Activated CD4-positive, alpha-beta T cell treated with anti-CD3 and anti-CD28 coated beads, Interleukin-2, amount 50 U/mL, for 48 hours (primary cell): ENCODE measurements at places on chromosomes 3 and 15.

GRCh38 chr3:39150803-39151631, 2.4 kb downstream of the CSRNP1 start:
- DNase-seq: peak; percentile 82

DNA sequence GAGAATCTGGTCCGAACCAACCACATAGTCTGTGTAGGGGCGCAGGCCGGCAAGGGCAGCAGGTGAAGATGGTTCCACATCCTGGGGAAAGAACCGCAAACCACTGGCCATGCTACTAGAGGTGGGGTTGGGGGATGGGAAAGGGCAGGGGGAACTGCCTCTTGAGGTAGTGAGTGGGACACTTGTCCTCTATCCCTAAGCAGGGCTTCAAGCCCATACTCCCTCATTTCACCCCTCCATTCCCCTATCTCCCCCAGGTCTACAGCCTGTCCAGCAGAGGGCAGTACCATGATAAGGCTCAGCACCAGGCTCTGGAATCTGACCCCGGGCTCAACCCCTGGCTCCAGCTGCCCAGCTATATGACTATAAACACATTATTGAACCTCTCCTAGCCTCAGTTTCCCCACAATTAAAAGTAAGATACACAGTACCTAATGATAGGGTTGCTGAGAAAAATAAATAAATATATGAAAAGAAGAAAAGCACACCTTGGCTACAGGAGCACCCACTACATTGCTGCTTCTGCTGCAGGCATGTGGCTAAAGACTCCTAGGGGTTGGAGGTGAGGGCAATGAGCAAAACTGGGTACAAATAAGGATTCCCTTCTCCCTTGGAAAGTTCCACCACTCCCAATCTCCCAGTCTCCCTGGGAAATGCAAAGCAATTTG, 6.3 kb downstream of the GORASP1 start:
- peak; percentile 47 for DNase-seq

- peak; percentile 27 for DNase-seq
Measured at GRCh38 chr3:64530434-64531049, 157.3 kb downstream of the ADAMTS9 start.

- DNase-seq: no peak
Measured at GRCh38 chr3:72161881-72162595, 377.1 kb upstream of the PROK2 start.

- no peak for DNase-seq
Measured at GRCh38 chr3:159953325-159954085, 35.1 kb upstream of the IL12A start.

DNA sequence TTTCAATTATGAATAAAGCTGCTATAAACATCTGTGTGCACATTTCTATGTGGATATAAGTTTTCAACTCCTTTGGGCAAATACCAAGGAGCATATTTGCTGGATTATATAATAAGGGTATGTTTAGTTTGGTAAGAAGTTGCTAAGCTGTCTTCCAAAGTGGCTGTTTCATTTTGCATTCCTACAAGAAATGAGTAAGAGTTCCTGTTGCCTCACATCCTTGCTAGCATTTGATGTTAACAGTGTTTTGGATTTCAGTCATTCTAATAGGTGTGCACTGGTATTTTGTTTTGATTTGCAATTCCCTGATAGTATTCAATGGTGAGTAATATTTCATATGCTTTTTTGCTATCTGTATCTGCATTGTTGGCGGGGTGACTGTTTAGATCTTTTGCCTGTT, 120.7 kb upstream of the MDFIC2 start:
- no peak for DNase-seq

GRCh38 chr3:112334691-112335433, 1.9 kb downstream of the CD200 start:
- DNase-seq: no peak

DNA sequence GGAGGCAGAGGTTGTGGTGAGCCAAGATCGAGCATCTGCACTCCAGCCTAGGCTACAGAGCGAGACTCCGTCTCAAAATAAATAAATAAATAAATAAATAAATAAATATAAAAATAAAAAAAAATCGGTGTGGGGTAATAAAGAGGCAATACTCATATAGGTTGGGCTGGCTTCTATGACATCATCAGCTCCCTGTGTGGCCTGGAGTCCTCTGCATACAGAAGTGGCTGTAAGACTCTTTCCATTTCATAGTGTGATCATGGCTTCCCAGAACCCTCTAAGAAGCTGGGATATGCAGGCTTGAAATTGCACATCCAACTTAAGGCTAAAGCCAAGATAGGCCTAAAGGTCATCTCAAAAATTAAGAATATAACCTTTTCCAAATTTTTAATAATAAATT, 101.6 kb downstream of the ZIC4 start:
- no peak for DNase-seq

- no peak for DNase-seq
Measured at GRCh38 chr3:115232167-115232566, 85.1 kb upstream of the ZBTB20 start.

GRCh38 chr15:91694831-91695210, 158.7 kb upstream of the SLCO3A1 start:
- DNase-seq: no peak

DNA sequence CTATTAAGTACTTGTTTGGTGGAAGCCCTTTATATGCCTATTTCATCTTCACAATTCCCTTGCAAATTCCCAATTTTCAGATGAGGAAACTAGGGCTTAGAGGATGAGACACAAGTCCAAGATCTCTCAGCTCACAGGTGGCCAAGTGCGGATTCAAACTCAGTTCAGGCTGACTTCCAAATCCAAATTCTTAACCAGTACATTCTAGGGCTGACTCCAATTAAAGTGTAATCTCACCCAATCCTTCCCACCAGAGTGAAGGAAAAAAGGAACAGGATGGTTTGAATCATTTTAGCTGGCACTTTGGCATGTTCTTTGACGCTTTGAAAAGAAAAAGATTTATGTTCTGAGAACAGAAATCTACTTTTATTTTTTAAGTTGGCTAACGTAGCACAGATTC, 12.7 kb downstream of the ARHGEF3 start:
- no peak for DNase-seq

DNA sequence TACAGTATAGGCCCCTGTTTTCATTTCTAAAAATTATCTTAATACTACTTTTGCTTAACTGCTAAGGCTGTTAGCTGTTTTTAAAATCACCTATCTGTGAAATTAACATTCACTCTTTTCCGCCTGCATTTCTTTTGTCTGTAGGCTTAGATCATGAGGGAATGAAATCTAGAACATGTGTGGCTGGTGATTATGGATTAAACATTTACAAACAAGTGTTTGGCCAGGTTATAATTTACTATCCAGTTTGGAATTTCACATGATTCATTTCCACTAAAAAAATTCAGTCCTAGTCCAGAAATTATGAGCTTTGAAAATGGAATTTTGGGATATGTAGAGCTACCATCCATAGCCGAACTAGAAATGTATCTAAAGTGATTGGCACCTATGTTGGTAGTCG, 39.1 kb downstream of the GOLM2 start:
- no peak for DNase-seq

DNA sequence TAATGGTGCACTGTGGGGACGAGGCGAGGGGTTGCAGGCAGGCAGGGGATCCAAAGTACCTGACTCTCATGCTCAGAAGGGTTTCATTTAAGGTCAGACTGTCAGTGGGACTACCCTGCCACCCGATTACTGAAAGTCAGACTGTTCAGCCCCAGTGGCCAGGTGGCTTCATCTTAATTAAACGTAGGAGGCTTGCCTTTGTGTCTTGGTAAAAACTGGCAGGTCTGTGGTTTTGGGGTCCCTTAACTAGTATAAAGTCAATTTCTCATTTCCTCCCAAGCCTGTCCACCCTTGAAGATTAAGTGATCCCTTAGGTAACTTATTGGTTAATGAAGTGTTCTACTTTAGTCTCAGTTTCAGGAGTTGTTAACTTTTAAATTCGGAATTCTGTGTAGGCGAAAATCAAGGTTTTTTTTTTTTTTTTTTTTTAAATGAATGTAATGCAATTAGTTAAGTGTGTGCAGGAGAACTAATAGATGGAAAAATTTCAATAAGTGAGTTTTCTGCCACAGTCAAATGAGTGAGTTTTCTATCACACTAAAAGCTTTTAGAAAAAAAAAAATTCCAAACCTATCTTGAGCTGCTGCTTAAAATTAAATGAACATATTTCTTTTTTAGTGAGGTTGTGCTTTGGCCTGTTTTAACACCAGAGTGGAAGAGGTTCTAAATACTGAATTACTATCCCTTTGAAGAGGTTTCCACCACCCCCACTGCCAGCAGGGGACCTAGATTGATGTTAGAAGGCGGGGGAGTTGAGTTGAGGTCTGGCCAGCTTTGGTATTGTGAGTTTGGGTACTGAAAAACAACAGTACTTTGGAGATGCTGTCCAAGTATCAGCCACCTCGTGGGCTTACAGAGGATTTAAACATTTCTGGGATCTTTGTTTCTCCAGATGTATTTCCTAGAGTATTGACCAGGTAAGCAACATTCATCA, 15.2 kb downstream of the ITPR1 start:
- DNase-seq: no peak

GRCh38 chr3:33557279-33557678, 117.1 kb upstream of the UBP1 start:
- DNase-seq: no peak

GRCh38 chr15:63156755-63157117, 541 bp downstream of the RPS27L start:
- peak; percentile 29 for DNase-seq
